Right atrium auricular region (tissue), 2 donors: ENCODE measurements at places on chromosomes 5 and 9. TPM values are rescaled to one million over a fixed set of nuclear protein-coding genes. Genes with fewer than 3 reads are reported as not detected.

Gene C7
- total RNA-seq = 687 TPM

Gene PCDHGA8
- total RNA-seq = 5.7 TPM

- H3K27me3 ChIP-seq = no peaks in the 10 kb centered on the region
- H3K36me3 ChIP-seq = no peaks in the 10 kb centered on the region
- H3K4me1 ChIP-seq = no peaks in the 10 kb centered on the region
- no peak overlapping the region for H3K27ac ChIP-seq
Measured at GRCh38 chr9:3929345-3930047, 370.4 kb downstream of the GLIS3 start.

- DNase-seq = no peak
- no peaks in the 10 kb centered on the region for H3K36me3 ChIP-seq
- peaks cover 73% of the 10 kb centered on the region for H3K4me1 ChIP-seq
- H3K4me3 ChIP-seq = peak overlapping the region; percentile 38
- peak overlapping the region; percentile 27 for H3K27ac ChIP-seq
Measured at GRCh38 chr5:78508186-78508765, 140.3 kb downstream of the LHFPL2 start.

DNA sequence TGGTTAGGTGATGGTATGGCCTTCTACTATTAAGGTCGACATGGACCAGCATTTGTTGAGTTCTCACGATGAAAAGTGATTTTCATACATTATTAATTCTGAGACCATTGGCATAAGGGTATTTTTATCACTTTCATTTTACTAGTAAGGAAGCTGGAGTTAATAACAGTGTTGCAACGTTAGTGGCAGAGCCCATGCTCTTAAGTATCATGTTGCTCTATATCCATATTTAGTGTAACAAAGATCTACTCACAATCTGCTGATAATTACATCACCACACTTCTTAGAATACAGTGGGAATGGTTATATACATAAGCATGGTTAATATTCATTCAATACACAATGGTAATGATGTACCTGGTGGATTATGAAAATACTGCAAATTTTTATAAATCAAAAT, 81.9 kb downstream of the PRR16 start:
- H3K4me1 ChIP-seq = no peaks in the 10 kb centered on the region
- DNase-seq = no peak
- H3K27ac ChIP-seq = no peak overlapping the region
- no peaks in the 10 kb centered on the region for H3K27me3 ChIP-seq

DNA sequence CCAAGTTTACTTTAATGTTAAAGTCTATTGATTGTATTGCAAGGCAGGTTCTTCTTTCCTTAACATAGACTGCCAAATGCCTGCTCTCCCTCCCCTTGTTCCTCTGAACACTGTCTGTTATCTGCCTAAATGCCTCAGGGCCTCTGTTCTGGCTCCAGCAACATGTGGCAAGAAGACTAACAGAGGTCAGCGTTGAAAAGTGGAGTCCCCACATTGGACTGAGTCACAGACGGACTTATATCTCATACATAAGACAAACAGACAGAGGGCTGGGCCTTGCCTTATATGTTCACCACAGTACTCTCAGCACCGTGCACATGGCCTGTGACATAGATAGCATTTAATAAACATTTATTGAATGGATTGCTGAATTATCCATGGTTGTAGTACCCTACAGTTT, 91.4 kb downstream of the TSSK1B start:
- H3K27me3 ChIP-seq = no peaks in the 10 kb centered on the region
- H3K27ac ChIP-seq = no peak overlapping the region
- H3K4me3 ChIP-seq = no peak overlapping the region
- H3K36me3 ChIP-seq = no peaks in the 10 kb centered on the region
- H3K4me1 ChIP-seq = peaks cover 9% of the 10 kb centered on the region
- no peak for DNase-seq

DNA sequence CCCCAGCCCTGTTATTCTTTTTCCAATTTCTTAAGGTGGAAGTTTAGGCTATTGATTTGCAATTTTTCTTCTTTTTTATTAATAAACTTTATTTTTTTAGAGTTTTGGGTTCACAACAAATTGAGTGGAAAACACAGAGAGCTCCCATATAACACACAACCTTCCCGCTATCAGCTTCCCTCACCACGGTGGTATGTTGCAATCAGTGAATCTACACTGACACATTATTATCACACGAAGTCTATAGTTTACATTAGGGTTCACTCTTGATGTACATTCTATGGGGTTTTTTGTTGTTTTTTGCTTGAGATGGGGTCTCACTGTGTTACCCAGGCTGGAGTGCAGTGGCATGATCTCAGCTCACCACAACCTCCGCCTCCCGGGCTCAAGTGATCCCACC, 4.8 kb upstream of the NFX1 start:
- H3K36me3 ChIP-seq = peaks cover 29% of the 10 kb centered on the region
- peaks cover 16% of the 10 kb centered on the region for H3K4me1 ChIP-seq
- H3K27ac ChIP-seq = no peak overlapping the region
- no peak for DNase-seq
- no peaks in the 10 kb centered on the region for H3K27me3 ChIP-seq
- H3K4me3 ChIP-seq = no peak overlapping the region
